ENCODE measurements at places on chromosomes 2 and 18.

DNA sequence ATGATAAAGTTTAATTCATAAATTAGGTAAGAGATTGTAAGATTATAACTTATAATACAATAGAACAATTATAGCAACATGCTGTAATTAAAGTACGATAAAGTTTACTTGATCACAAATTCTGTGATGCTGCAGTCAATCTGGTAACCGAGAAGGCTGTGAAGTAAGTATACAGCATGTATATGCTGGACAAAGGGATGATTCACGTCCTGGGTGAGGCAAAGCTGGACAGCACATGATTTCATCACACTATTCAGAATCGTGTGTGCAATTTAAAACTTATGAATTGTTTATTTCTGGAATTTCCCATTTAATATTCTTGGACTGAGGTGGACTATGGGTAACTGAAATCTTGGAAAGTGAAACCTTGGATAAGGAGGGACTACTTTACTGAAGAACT lies 522.2 kb upstream of the CNTNAP5 start:
- no peak for DNase-seq

DNA sequence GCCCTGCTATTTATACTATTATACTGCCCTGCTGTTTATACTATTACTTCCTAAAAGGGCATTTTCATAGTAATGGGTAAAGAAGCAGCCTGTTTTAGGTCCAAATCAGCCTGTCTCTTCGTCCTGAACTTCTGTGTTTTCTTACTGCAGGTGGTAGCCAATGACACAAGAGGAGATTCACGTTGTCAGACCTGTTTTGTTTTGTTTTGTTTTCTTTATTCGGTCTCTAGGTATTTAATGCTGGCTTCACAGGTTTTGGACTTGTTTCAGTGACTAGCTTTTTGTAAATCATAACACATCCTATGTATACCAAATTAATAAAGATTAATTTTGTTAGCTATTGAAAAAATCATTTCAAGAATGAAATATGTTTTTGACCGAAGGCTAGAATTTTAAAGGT lies 116.4 kb downstream of the MAP3K20 start:
- DNase-seq, result no peak

DNA sequence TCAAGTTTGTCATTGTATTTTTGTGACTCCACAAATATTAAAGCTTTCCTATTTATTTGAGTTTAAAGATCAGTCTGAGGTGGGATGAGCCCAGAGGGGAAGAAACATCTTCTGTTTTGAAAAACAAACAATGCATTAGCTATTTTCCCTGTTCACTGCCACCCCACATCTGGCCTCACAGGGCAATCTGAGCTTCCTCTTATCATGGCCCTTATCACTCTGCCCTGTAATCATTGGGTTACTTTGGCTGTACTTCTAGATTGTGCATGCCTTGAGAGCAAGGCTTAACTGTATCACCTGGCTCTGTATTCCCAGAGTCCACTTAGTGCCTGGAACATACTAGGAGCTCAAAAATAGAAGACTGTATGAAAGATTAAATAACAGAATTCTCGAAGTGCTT lies 241.6 kb upstream of the NT5C1B start:
- no peak for DNase-seq

DNA sequence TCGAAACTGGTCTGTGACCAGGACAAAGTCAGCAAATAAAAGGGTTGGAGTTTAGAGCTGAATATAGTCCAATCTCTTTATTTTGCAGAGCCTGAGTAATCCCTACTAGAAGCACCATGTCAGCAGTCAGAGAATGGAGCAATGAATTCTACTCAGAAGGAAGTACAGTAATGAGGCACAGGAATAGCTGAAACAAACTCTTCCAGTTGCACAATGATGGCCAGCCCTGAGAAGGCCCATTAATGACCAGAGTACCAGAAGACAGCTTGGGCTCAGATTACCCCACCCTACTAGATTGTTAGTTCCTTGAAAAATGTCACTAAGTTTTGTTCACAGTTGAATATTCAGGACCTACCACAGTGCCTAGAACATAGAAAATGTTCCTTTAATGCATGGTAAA lies 40.3 kb upstream of the SCG2 start:
- DNase-seq, result no peak

DNA sequence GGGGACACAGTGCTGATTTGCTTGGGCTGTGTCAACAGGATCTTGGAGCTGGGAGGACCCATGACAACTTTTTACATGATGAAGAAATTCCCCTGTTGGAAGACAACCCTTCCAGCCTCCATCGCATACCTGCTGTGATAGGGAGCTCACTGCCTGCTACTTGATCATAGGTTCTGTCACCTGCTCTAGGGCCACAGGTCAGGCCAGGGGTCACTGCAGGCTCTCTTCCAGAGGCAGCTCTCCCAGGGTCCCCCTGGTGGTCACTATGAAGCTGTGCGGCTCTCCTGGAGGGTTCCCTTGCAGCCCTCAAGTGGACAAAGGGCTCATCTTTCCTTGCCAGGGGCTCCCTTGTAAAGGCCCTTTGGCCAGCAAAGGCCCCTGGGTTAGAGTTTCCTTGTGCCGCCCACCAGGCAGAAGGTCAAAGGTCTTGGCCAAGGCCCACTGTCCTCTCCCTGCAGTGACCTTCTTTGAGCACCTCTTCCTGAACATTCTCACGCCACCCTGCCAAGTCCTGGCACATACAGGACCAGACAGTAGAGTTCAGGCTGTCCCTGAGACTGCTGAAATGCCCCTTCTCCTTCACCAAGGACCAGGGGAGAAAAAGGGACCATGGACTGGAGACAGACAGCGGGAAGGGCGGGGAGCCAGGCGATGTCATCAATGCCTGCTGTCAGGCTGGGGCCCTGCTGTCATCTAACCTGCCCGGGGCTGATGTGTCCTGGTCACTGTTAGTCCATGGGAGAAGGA lies 345.1 kb downstream of the DYSF start:
- DNase-seq, result peak; percentile 59

DNA sequence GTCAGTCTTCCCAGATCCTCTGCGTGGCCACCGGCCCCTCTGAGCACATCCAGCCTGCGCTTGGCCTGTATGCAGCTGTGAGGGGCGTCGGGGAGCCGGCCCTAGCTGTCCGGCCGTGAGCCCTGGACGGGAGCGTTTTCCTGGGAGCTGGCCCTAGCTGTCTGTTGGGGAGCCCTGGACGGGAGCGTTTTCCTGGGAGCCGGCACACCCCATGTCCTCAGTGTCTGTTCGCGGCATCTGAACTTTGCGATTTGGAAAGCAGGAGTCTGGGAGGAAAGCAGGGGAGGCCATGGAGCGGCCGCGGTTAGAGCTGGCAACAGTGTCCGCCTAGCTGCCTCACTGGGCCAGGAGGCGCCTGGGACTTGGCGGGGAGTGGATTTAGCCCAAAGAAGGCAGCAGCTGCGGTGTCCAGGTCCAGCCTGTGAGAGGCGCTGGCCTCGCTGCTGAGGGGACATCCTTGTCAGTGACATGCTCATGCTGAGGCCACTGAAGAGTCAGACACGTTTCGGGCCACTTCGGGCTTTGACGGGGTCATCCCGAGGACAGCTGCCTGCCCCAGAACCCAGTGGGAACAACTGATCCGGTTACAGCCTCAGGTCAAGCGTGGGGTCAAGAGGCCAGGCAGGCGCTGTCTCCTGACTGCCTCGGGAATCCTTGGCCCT lies 75.8 kb downstream of the KCNG2 start:
- DNase-seq, result peak; percentile 44

- no peak for DNase-seq
These were observed 301.8 kb upstream of the GALNT5 start for GRCh38 chr2:156955701-156956100.

- DNase-seq, result no peak
These were observed 56.7 kb downstream of the ALPK2 start for GRCh38 chr18:58572181-58572580.

GRCh38 chr2:175161-175786 lies 88.6 kb downstream of the SH3YL1 start:
- DNase-seq, result no peak

DNA sequence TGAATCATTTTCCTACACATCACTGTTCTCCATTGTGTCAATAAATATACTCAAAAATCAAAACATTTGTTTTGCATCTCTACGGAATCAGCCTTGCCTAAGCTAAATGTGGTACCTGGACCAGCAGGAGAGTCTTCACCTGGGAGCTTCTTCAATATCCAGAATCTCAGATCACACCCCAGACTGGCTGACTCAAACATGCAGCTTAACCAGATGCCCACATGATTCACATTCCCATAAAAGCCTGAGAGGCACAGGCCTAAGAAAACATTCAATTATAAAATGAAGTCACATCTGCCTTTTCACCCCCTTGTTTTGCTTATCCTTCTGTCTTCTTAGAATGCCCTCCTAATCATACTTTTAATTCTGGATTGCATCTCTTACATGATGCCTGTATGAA lies 1045.5 kb upstream of the NXPH2 start:
- DNase-seq, result no peak

GRCh38 chr2:226115102-226115831 lies 684.4 kb downstream of the IRS1 start:
- no peak for DNase-seq

DNA sequence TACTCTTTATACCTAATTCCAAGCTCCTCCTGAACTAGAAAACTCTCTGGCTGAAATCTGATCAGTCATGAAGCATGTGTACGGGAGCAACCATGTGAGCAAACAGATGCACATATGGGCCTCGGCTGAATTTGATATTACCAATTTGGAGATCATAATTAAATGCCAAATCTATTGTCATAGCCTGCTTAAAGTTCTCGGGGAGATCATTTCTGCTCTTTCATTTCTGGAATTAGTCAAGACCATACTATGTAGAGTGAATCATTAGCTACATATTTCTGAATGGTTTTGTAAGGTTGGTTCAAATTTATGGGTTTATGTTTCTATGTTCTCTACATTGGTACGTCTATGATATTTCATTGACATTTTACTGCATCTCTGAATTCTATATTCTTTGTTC lies 205.5 kb downstream of the UBE2E3 start:
- no peak for DNase-seq

GRCh38 chr2:144151405-144151804 lies 368.5 kb downstream of the ZEB2 start:
- no peak for DNase-seq

- no peak for DNase-seq
These were observed 41.4 kb downstream of the FMNL2 start for GRCh38 chr2:152376385-152376784.

DNA sequence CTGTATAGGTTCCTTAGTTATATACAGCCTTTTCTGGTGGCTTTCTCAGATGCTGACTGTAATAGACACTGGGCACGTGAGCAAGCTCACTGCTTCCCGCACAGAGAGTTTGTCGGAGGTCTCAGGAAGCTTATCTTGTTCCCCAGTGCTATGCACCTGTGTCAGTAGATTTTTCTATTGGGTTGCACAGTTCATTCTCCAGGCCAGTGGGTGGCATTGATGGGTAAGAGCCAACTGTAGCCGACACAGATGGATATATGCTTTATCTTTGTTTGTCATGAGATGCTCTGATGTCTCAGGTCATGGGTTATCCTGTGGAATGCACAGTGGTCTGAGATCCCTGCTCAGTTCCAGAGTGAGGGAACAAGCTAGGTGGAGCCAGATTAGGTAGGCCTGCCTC lies 293.0 kb downstream of the GRB14 start:
- no peak for DNase-seq

DNA sequence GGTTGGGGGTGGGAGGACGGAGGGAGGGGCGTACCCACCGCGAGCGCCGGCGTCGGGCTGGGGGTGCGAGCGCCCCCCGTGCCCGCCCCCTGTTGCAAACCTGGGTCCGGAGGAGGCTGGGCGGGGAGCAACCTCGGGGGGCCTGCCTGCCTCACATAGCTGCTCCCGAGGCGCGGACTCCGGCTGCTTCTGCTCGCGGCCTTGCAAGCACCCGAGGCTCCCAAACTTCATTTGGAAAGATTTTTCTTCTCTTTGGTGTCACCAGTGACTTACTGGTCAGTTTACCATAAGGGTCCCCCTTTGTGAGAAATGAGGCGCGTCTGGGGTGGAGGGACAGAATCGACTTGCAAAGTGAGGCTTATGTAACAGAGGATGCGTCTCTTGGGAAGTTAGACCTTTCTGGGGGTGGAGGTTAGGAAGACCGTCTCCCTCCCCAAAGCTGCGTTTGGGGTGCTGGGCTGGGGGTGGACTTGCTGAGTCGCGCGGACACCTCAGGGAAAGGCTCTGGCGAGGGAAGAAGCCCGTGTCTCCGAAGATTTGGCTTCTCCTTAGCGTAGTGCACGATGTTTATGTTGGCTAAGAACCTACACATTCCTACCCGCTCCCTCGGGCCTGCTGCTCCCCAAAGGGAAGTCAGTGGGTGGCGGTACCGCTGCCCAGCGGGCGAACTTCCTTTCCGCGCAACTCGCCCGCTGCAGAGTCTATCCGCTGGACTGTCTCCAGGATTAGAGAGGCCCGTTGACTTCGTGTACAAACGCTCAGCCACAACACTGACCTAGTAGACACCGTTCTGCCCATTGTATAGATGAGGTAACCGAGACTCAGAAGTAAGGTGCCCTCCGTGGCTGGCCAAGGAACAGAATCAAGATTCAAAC lies 559 bp downstream of the TMEM37 start:
- peak; percentile 65 for DNase-seq

DNA sequence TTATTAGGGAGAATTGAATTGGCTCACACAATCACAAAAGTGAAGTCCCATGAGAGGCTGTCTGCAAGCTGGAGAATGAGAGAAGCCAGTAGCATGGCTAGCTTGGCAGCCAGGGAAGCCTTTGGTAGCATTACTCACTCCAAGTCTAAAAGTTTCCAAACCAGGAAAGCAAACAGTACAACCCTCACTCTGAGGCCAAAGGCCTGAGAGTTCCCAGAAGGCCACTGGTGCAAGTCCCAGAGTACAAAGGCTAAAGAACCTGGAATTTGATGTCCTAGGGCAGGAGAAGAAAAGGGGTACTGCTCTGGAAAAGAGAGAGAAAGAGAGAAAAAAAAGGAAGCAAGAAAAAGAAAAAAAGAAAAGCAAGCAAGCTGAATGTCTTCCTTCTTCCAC lies 318.2 kb downstream of the RND3 start:
- DNase-seq, result peak; percentile 59

- DNase-seq, result no peak
These were observed 51.5 kb downstream of the USP37 start for GRCh38 chr2:218516614-218517013.

- DNase-seq, result no peak
These were observed 377.9 kb downstream of the TMEM182 start for GRCh38 chr2:103139628-103140268.
